ENCODE measurements at places on chromosomes 5 and 9.

DNA sequence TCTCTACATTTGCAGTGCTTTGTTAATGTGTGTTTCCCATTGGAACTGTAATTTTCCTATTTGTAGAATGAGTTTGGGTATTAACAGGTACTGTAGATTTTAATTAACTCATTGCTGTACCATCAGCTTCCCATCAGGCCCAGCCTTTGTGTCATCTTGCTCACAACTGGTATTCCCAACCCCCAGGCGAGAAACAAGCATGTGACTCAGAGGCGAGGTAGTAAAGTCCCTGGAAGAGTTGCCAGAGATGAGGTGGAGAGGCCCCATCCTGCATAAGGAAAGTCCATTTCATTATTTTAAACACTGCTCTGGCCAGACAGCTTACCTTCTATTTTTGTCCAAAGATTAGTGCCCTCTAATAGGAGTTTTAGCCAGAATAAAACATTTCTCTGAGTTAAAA lies 29.9 kb downstream of the ADCY2 start:
- DNase-seq = no peak

- DNase-seq = no peak
These were observed 375.0 kb upstream of the CCNH start for GRCh38 chr5:87787625-87788256.

DNA sequence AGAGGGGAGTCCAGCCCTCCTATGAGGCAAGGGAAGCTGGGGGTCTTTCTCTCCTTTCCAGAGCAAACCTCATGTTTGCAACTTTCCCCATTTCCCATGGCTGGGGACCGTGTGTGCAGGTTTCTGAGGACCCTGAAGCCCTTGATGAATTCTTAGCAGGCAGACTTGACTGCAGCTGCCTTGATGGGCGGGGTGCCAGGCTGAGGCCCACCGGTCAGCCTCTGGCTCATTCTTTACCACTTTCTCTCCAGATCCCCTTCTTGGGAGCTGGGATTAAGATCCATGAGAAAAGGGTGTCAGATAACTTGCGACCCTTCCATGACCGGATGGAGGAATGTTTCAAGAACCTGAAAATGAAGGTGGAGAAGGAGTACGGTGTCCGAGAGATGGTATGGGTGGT lies 30.0 kb upstream of the FOXI1 start:
- DNase-seq = no peak

DNA sequence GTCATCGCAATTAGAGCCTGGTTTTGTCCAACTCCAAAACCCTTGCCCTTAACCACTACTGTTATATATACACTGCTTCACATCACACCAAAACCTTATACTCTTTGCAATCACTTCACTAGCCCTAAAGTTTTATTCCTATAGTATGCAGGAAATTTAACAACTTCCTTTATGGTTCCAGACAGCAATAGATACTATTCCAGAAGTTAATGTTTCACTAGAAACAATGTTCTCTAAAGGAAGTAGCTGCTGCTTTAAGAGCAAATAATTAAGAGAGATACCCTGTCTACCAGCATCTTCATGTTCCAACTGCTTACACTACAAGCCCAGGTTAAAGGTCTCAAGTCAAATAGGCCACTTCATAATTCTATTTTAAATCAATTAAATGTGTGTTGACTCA lies 22.0 kb downstream of the FREM1 start:
- no peak for DNase-seq

- DNase-seq = no peak
These were observed 160.7 kb downstream of the PDE4D start for GRCh38 chr5:59732806-59733205.

- DNase-seq = no peak
These were observed 31.1 kb upstream of the TRIM14 start for GRCh38 chr9:98150164-98150563.

- peak; percentile 14 for DNase-seq
These were observed 44.7 kb upstream of the NKD2 start for GRCh38 chr5:963673-964531.

DNA sequence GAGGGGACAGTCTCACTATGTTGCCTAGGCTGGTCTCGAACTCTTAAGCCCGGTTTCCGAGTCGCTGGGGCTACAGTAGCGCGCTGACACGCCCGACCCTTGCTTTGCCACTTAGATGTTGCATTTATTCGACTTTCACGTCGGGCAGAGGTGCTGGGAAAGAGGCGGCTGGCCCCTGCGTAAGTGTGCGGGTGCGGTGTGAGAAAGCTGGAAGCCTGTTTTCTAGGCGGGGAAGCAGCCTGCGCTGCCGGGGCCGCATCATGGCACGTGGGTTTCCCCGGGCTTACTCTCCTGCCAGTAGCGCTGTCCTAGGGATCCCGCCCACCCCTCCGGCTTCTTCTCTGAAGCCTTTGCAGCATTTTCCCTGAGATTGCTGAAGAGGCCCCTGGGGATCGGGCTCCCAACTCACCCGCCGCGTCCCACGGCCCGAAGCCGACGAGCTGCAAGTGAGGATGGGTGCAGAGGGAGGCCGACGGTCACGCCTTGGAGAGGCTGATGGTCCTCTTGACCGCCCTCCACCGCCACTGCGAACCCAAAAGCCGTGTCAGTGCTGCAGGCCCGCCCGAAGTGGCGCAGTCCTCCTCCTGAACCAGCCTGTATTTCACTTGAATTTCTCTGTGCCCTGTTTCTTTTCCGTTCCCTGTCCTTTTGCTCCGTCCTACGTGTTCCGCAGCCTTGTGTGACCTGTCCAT lies 5.8 kb upstream of the TRIM41 start:
- no peak for DNase-seq

DNA sequence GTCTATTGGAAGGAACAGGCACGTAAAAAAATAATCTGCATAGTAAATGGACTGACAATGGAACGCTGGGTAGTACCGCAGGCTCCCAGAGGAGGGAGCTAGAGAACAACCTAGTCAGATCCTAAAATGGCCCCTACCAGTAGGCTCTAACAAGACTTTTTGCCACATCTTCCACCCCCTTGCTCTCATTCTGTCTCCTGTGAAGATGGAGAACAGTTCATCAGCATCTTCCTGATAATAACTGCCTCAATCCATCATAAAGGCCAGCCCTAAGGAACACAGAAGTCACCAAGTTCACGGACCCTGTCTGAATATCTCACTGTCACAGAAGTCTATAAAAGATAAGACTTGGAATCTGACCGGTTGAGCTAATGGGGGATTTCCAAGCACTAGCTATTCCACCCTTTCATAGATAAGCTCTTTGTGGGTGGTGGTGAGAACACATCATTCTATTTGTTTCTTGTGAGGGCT lies 133.4 kb downstream of the SLC1A3 start:
- DNase-seq = peak; percentile 9

GRCh38 chr5:19270153-19270552 lies 717.8 kb downstream of the CDH18 start:
- DNase-seq = no peak

- no peak for DNase-seq
These were observed 24.7 kb upstream of the TJP2 start for GRCh38 chr9:69149321-69149807.

DNA sequence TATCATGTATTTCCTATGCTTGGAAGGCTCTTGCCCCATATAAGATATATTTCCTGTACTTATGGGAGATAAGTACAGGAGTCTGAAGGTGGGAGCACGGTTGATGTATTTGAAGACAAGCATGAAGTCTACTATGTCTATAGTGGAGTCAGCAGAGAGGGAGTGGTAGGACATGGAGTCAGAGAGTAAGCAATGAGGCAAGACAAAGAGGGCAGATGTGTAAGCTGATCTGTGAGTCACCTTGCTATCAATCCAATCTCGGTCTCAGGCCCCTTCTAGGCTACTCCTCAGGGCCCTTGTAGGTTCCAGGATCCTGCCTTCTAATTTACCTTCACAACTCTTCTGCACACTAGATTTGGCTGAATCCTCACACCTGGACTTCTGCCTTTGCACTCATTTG lies 105.5 kb downstream of the MACIR start:
- DNase-seq = peak; percentile 18

GRCh38 chr5:151345187-151345807 lies 2.1 kb downstream of the SLC36A2 start:
- DNase-seq = no peak

- DNase-seq = no peak
These were observed 97.8 kb upstream of the SLC30A5 start for GRCh38 chr5:68995845-68996545.

DNA sequence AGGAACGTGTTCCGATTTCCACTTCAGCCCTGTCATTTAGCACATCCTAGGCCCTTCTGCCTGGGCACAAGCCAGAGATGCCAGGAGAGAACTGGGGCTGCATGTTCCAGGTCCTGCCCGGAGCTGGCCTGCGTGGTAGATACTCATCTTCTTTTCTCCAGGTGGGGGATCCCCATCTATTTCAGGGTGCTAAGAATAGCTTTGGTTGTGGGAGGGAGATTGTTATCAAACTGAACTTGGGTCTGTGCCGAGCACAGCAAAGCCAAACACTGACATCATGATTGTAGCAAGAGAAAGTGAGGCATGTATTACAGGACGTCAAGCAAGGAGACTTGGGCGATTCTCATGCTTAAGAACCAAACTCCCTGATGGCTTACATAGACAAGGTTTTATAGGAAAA lies 18.2 kb downstream of the C9orf153 start:
- DNase-seq = no peak

GRCh38 chr9:91946653-91947488 lies 3.2 kb downstream of the ROR2 start:
- DNase-seq = no peak

DNA sequence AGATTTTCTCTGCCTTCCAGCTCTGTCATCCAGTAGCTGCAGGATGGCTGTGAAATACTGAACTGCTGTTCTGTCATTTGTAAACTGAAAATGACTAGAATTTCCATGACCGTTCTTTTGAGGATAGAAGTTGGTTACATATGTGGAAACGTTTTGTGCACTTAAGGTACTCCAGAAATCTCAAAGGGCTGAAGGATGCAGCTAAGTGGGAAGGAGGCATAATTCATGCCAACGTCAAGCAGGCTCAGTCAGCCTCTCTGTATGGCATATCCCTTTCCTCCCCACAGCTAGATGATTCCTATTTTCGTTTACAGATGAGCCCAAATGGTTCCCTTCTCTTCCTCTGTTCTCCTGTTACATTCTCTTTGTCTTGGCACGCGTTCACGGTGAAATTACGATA lies 257.6 kb downstream of the FBXL7 start:
- no peak for DNase-seq

GRCh38 chr5:71899865-71900342 lies 180.8 kb downstream of the CARTPT start:
- no peak for DNase-seq

GRCh38 chr9:8649807-8650206 lies 850.2 kb upstream of the DMAC1 start:
- DNase-seq = no peak

- DNase-seq = no peak
These were observed 928 bp downstream of the MCTP1 start for GRCh38 chr5:95283761-95284571.

GRCh38 chr5:10645146-10645545 lies 81.3 kb downstream of the ANKRD33B start:
- DNase-seq = no peak

GRCh38 chr9:35757226-35757891 lies 3.3 kb upstream of the MSMP start:
- DNase-seq = no peak

GRCh38 chr9:133861692-133862091 lies 123.5 kb upstream of the SARDH start:
- DNase-seq = no peak

GRCh38 chr9:110890416-110890815 lies 147.9 kb downstream of the LPAR1 start:
- no peak for DNase-seq

GRCh38 chr9:33445389-33446239 lies 1.8 kb downstream of the AQP3 start:
- no peak for DNase-seq

DNA sequence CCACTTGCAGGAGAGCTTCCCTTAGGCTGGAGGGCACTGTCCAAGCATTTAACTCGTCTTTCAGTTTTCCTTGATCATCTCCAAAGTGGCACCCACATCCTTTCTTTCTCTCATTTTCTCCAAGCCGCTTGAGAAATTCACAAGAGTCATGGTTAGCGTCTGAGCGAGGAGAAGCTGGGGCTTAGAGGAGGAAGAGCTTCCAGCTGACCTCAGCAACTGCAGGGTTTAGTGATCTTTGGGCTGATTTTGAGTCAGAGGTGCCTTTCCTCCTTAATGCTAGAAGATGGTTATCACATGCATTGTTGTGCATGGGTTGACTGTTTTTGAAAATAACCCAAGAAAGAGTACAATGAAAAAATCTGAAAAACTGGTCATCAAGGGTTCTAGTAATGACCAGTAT lies 134.7 kb downstream of the GADD45G start:
- DNase-seq = no peak

DNA sequence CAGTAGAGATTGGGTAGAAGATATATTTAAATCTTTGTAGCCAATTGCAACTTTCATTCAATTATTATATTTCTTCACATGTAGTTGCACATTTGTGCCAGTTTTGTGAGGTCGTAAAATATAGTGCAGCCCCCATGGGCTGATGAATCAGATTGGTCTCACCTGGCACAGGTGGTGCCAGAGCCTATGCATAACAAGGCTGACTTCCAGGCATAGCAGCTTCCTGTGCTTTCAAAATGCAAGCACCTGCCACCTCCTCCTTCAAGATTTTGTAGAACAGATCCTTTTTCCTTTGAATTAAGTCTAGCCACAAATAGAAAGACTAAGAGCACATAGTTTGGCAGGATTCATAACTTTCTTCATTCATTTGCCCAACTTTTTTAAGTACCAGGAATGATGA lies 87.1 kb downstream of the STARD4 start:
- DNase-seq = no peak

GRCh38 chr9:128420651-128421481 lies at the start of gene CERCAM:
Gene CERCAM, plus strand, starts transcription at chr9:128420857. Its CDS starts 21 bp downstream, at chr9:128420878.
- no peak for DNase-seq

DNA sequence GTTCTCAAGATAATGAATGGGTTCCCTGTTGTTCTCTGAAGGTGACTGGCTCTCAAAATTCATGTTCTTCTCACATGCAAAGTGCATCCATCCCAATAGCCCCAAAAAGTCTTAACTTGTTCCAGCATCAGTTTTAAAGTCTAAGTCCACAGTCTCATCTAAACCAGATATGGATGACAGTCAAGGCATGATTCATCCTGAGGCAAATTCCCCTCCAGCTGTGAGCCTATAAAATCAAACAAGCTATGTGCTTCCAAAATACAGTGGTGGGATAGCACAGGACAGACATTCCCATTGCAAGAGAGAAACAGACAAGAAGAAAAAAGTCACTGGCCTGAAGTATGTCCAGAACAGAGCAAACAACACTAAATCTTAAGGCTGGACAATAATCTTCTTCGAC lies 25.4 kb downstream of the FBXO10 start:
- DNase-seq = no peak
